Choroid plexus epithelial cell (primary cell): ENCODE measurements at places on chromosomes 12 and 14.

DNA sequence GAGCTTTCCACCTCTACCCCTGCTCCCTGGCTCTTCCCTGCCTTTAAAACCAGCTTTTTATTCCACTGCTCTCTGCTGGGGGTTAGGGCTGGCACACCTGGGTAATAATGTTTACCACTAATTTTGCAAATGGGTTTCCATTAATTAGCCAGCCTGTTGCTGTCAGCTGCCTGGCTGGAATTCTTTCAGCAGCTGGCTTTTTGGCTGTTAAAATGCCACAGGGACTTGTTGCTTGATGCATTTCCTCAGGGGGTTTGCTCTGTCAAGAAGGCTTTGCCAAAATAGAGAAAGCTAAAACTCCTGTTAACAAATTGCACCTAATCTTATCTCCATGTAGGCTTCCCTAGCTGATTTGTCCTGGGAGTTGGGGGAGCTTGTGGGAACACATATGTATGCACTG, 51.8 kb upstream of the PSMC1 start:
- no peak for DNase-seq

- no peak for DNase-seq
Observed at GRCh38 chr12:92444763-92445162, 258.0 kb upstream of the PLEKHG7 start.

GRCh38 chr14:75720842-75721498, 59.9 kb downstream of the TTLL5 start:
- peak; percentile 80 for DNase-seq

DNA sequence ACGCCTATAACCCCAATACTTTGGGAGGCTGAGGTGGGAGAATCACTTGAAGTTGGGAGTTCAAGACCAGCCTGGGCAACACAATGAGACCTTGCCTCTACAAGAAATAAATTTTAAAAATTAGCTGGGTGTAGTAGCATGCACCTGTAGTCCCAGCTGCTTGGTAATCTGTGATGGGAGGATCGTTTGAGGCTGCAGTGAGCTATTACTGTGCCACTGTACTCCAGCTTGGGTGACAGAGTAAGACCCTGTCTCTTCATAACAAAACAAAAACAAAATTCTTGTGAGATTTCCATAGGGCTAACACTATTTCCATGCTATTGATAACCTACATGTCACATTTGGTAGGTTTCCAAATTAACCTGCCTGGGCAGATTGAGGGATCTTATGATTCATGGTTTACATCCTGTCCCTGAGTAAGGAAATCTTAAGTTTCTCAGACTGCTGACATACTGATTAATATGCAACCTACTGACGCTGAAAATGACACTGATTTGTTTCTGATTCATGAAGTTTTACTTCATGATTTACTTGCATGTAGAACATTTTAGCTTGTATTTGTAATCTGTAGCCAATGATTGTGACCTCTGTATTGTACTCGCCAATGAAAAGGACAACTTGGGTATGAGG, 15.9 kb downstream of the ATP6V1D start:
- peak; percentile 17 for DNase-seq

DNA sequence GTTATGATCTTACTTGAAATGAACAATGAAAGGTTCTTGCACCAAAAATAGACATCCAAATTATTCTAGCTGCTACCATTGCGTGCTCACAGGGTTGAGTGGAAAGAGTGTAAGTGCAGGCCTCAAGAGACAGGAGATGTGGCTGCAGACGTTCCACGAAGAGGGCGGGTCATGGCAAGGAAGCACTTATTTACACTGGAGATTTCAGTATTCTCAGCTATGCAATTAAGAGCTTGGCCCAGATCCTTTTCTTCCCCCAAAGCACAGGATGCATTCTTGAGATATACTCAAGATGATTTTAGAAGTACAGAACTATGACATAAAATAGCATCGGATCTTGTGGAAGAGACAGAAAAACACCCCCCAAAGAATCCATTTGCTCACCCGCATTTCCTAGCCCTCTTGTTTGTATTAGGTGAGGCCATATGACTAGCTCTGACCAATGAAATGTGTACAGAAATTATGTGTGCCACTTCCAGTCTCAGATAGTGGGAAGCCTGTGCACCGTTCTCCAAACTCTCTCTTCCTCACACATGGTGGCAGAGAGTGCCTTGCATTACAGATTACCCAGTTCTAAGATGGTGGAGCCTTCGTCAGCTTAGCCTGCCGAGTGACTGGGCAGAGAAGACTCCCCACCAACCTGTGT, 261.4 kb downstream of the TTC8 start:
- peak; percentile 30 for DNase-seq
